ENCODE measurements at places on chromosomes 1 and 21.

DNA sequence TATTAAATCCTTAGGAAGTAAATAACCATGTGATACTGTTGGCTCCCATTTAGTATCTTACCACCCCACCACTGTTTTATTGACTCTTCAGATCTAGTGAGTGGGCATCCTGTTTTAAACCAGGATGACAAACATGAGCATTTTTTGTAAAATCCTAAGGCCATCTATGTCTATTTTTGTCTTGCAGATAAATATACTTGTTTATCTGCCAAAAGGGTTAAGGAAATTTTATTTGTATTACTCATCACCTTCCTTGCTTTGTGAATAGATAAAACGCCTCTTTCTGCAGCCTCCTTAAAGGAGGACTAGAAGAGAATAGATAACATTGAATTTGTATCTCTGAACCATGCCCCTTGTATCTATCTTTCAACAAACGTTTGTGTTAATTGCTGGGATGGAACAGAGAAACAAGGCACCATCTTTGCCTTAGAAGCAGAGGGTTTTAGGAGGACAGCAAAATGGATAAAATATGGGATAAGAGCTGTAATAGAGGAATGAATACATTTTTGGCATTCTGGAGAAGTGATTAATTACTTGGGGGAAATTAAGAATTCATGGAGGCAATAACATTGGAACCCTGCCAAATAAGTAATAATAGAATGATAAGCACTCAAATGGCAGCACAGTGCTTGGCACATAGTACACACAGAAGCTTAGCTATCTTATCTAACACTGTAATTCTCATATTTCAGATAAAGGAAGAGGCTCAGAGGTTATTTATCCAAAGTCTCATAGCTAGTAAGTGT, 14.7 kb downstream of the YTHDF2 start:
- DNase-seq: peak; percentile 71

DNA sequence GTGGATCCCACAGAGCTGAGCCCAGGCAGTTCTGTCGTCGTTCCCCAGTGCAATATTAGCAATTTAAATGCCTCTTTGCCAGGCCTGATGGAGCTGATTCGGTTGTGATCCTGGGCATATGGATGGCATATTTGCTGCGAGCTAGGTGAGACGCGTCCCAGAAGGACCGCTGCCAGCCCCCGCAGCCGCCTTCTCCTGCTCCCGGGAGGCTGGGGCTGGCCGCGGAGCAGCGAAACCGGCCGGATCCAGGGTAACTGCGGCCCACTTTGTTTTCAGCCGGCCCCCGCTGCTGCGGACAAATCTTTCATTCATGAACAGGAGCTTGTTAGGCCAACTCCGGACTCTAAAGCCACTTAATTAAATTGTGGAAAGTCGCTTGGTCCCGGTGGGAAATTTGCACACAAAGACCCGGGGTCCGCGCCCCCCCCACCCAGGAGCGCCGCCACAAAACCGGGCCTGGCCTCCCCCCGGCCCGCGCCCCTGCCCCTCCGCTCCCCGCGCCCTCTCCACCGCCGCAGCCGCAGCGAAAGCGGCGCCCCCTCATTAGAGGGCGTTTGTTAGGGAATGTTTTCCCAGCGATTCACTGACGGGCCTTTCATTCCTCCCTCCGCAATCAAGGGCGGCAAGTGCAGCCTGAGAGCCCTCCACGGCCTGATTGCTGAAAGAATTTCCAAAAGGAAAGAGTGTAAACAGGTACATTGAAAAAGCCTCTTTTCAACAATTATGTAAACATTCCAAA, 383.3 kb downstream of the RRAGC start:
- DNase-seq: no peak

GRCh38 chr1:17635276-17635675, 95.8 kb downstream of the ARHGEF10L start:
- no peak for DNase-seq

DNA sequence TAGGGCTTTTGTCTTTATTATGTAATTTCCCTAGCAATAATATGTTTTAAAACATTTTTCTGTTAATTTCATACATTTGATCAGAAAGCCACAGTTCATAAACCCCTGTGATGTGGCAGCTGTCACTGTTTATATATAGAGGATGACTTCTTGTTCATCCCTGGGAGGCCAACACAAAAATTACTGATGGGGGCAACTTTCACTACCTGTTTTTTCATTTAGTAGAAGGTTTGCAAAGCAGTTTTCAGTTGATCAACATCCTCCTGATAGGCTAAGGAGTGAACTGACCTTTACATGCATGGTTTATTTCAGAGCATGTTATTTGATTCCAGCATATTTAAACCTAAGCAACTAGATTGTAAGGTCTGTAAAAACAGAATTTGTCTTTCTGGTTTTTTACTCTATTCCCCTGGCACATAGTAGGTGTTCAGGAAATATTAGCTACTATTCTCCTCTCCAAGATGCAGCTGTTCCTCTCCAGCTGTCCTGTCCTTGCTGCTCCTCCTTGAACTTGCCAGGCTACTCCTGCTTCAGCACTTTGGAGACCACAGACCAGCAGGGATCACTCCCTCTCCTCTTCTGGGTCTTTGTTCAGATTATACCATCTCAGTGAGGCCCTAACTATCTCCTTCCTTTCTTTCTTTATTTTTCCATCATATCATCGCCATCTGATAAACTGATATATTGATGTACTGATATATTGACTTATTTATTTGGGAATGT, 54.7 kb downstream of the ROR1 start:
- DNase-seq: no peak

DNA sequence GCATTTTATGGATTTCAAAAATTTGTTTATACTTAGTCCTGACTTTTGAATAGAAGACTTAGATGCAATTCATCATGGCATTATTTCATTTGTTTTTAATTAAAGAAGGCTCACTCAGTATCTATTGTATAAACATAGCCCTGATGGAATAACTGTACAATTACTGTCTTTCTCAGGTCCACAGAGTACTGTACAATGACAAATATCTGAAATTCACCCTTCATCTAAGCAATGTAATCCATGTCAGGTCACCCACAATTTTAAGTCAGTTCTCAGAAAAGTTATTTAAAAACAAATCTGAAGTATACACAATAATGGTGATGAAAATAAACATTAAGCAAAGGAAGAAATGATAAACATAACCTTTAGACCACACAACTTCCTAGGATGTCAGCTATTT, 311.9 kb downstream of the GRIK1 start:
- no peak for DNase-seq

- no peak for DNase-seq
Observed at GRCh38 chr1:242146652-242147051, 147.8 kb upstream of the MAP1LC3C start.

DNA sequence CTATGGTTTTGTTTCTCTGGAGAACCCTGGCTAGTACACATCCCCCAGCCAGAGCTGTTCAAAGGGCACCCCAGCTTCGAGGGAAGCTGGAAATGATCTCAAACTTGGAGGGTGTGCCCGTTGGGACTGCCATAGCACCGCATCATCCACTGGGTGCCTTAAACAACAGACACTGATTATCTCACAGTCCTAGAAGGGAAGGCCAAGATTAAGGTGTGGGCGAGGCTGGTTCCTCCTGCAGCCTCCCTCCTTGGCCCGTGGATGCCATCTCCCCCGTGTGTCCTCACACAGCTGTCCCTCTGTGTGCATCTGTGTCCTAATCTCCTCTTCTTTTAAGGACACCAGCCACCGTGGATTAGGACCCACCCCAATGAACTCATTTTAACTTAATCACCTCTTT, 4.2 kb upstream of the IBA57 start:
- DNase-seq: no peak

DNA sequence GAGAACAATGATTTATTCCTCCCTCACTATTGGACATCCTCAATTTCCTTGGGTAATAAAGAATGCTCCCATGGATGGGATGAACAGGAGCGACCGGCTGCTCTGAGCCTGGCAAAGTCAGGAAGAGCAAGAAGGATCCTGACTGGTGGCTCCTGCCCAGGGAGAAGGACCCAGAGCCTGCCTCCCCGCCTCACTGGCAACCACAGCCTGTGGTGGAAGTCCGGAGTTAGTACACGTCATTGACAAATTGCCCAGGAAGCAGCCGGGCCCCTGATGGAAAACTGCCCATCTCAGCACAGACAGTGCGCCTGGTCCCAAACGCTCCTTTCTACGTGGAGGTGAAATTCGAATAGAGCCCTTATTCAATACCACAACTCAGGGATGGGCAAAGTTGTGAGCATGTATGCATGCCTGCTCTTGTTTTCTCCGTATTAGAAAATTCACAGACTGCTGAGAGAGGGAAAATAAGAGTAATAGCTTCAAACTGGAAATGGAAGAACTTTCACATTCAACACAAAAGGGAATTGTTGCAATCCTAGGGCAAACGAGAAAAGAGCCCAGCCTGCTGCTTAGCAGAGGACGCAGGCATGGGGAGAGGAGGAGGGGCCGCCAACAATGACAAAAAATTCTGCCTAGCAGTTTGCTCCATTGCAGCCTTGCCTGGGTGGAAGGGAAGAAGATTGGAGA, 397.1 kb upstream of the VAMP3 start:
- peak; percentile 6 for DNase-seq

GRCh38 chr21:46253610-46254124, 25.1 kb upstream of the LSS start:
- no peak for DNase-seq

DNA sequence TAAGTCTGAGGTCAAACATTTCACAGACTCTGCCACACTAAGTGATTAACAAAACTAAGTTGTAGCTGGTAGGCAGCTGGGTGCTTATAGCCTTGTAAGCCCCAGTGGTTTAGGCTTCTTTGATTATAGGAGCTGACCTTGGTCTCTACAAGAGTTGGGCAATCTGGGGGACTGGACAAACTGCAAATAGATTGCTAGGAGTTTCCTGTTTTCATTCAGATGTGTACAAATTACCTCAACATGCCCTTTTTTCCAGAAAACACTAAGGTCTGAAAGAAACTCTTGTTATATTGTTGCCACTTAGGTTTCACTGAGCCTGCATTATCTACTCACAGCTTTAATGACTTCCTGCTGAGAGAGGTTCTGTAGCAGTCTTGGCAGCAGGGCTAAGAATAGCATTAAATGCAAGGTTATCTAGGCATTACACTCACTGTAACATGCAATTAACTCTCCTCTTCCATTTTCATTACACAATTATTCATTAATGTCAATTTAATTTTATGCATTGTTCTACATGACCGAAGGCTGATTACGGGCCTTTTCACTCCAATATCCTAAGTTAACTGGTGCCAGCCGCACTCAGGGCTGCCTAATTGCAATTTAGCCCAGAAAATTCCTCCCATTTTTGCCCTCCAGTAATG, 314.0 kb downstream of the LMO4 start:
- DNase-seq: peak; percentile 4

DNA sequence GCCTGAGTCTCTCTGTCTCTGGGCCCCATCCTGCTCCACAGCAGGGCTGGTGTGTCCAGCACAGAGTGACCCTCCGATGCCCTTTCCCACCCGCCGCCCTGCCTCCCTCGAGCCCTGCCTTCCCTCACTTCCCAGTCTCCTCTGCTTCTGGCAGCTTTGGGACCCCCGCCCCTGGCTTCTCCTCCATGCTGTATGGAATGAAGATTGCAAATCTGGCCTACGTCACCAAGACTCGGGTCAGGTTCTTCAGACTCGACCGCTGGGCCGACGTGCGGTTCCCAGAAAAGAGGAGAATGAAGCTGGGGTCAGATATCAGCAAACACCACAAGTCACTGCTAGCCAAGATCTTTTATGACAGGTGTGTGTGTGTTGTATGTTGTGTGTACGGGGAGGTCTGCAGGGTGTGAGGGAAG, 14.3 kb downstream of the MOV10 start:
- no peak for DNase-seq

All from AG10803 (cell line).